ENCODE measurements at places on chromosomes 5 and 9.
A peak's percentile ranks its signal among the peaks of the same experiment; 100 is the strongest.

DNA sequence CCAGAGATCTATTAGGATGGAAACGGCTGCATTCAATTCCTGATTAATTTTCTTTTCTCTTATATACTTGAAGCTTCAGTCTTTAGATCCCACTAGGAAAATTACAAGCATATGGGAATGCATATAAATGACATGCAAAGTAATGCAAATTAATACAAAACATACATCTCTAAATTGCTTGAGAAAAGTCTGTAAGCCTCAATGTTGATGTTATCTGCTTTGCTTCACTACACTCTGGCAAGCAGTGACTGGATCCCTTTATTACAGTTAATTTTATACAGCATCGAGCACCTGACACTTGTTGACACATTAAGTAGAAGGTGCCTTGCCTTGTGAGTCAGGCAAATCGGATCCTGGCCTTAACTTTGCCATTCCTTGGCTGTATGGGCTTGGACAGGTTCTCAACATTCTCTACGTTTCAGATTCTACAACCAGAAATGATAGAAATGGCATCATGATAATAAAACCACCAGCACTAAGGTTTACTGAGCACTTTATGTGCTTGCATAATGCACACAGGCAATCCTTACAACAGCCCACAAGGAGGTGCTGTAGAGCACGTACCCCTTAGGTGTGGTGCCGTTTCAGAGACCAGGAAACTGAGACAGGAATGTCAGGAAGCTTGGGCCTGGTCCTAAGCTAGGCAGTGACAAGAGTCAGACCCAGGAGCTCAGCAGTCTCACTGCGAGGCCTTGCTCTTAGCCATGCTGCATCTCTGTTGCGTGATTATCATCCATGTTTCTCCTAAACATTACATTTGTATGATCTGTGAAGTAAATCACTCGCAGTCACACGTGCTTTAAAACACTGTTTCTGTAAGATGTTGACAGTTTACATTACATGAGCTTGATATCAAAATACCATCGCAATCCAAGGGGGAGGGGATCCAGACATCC is 2.7 kb downstream of the GCNT4 start:
- peak; percentile 67 for DNase-seq

GRCh38 chr5:58751222-58751837 is 168.5 kb downstream of the RAB3C start:
- no peak for DNase-seq

DNA sequence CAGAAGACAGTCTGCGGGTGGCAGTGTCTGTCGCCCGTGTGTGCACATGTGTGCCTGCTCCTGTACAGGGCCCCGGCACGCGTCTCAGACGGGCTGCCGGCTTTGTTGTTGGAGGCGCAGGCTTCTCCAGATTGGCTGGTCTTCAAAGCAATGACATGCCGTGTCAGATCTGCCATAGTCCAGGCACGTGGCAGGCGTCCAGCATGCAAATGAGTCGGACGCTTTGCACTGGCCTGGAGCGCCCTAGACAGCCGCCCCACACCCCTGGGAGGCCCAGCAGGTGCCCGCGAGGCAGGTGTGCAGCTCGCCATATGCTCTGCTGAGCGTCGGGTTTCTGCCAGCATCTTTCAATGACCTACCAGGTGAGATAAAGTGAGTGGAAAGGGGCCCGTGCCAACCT is 71.5 kb downstream of the GADD45G start:
- DNase-seq = peak; percentile 68

DNA sequence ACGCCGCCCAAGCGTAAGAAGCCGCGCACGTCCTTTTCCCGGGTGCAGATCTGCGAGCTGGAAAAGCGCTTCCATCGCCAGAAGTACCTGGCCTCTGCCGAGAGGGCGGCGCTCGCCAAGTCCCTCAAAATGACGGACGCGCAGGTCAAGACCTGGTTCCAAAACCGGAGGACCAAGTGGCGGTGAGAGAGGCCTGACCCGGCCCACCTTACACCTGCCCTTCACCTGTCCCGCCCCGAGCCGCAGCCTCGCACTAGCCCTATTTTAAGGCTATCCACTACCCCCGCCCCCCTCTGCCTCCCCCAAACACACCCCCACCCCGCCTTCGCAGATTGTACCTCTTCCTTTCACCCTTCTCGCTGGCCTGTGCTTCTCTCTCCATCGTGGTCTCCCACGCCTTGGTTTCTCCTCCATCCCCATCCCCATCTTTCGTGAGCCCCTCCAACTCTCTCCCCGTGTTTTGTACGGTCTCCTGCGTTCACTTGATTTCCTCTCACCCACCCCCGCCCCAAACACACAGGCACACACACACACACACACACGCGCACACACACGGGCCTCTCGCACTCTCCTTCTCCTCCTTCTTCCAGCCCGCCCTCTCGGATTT is 1.3 kb downstream of the TLX3 start:
- DNase-seq = no peak

DNA sequence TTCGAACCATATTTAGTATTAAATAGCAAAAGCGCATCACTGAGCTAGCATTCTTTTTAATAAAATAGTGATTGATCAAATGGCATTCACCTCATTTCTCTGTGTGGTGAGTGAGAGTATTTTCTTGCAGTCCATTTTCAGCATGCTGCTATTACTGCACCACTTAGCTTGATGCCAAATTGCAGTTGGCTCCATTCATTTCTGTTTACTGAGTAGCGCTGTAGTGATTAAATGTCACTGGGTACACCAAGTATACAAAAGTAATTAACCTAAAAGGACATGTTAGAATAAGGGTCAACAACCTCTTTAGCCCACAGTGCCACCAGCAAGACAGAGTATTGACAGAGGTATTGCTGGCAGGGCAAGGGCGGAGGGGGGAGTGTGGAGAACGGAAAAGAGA is 122.0 kb downstream of the TLE4 start:
- no peak for DNase-seq

GRCh38 chr9:3783156-3783555 is 257.4 kb upstream of the RFX3 start:
- no peak for DNase-seq

DNA sequence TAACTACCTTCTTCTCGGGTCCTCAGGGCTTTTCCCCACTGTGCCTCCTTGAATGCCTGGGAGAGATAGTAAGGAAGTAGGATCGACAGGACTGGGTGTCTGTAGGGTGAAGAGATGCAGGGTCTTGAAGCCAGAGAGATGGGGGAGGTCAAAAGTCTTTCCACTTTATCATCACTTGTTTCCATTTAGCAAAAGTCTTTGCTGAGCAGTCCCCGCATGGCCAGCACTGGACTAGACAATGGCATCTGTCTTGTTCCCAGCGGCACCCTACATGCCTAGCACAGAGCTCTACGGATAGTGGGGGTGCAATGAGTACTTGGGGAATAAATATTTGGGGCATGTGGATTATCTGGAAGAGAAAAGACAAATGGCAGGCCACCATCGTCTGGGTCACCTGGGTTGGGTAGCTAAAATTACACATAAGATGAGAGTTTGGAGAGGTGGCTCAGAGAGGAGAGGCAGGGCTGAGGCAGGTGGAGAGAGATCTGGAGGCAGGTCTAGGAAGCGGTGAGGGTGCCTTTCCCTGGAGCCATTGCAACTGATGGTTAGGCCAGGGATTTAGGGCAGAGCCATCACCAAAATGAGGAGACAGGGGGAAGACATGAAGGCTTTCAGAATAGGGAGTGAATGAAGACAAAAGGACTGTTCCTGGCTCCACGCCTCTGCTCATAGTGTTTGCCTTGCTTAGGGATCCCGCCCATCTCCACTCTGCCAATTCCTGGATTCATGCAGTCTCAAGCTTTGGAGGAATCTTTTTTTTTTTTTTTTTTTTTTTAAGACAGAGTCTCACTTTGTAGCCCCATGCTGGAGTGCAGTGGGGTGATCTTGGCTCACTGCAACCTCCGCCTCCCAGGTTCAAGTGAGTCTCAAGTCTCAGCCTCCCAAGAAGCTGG is 250.8 kb upstream of the KLF4 start:
- DNase-seq = no peak

DNA sequence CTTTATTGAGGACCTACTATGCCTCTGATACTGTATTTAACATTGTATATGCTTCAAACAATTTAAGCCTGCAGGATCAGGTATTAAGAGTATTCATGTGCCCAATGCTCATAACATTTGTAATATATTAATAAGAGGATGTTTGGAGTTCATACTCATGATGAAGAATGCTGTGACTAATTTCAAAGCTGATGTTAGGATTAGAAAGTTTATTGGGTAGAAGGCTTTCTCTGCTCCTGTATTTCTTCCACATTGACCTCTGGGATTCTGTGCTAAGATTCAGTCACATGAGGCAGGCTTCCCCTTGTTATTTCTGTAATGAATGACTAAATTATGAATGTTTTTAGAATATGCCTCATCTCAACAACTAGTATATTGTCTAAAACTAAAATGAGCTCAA is 456.4 kb downstream of the NFIB start:
- DNase-seq = no peak

DNA sequence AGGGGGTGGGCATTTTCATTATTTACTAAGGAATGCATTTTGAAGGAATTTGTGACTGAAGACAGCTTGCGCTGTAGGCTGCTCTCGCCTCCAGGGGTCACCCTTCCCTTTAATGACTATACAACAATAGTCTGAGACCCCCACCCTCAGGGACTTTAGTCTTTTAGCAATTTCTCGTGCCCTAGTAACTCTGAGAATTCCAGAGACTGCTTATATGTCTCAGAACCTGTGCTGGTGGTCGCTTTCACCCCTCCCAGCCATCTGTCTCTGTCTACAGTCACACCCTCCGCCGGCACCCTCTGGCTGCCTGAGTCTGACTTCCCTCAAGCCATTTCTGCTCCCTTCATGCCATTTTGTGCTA is 671.4 kb downstream of the NR2F1-AS1 start:
- DNase-seq = no peak

DNA sequence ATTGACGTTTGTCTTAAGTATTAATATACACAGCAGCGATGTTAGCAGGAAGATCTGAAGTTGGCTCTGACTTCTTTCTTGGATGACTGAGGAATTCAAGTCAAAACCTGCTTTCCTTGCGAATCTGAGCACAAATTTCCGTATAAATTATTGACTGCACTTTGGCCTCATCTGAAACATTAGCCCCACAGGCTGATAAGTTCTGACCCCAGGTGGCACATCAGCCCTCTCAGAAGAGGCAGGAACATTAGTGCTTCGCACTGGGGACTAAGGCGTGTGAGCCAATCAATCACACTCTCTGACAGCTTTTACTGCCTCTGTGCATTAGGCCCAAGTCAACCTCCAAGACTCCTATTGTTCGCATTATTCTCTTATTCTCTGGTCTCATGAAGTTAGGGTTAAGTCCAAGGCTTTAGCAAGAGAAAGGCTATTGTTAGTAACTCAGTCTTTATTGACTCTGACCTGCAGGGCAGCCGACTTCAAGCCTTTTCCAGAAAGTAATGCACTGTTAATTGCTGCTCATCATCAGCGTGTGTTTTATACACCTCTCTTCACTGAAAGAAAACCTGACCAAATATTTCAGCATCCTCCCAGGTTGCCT is 84.2 kb downstream of the ZNF608 start:
- DNase-seq = peak; percentile 79

DNA sequence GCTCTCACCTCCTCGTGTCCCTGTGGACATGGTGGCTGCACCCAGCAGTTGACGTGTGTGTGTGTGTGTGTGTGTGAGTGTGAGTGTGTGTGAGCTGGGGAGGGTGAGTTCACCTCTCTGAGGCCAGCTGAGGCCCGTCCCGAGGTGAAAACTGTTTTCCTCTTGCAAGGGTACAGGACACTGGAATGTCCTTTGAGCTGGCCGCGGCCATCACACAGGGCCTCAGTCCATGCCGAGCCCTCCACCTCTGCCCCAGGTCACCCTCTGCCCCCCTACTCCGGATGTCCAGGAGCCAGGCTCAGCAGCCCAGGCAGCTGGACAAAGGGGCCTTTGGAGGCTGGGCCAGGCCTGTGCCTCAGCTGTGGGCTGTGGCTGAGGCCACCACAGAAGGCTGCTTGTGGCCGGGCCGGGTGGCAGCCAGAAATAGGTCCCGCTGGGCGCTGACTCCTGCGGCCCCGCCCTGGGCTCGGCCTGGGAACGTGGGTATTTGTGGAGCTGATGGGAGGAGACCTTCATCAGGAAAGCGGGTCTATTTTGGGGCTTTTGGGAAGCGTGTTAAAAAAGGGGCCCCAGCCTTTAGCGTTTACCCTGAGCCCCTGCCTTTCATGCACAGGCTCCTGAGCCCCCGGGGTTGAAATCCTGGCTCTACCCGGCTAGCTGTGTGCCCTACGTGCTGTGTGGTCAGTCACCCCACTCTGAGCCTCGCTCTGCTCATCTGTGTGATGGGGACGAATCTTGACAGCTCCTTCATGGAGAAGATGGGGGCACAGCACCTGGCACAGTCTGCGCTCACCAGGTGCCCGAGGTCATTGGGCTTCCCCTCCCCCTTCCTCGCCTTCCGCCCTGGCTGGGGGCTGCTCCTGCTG is 75.1 kb upstream of the IER5L start:
- DNase-seq = no peak

DNA sequence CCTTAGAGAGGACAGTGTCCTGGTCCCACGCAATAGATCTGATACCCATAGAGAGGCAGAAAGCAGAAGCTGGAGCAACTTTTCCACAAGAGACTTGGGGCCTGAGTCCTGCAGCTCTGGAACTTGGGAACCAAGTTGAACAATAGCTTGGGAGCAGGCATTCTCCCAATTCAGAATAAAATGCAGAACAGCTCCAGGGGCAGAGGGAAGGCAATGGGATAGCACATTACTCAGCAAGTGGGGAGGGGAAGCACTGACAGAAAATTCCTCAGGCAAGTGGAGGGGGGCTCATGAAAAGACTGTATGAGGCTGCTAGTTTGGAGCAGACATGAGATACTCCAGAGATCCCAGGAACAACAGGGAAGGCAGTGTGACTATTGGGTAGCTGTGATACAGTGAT is 513.6 kb downstream of the HINT1 start:
- DNase-seq = no peak

DNA sequence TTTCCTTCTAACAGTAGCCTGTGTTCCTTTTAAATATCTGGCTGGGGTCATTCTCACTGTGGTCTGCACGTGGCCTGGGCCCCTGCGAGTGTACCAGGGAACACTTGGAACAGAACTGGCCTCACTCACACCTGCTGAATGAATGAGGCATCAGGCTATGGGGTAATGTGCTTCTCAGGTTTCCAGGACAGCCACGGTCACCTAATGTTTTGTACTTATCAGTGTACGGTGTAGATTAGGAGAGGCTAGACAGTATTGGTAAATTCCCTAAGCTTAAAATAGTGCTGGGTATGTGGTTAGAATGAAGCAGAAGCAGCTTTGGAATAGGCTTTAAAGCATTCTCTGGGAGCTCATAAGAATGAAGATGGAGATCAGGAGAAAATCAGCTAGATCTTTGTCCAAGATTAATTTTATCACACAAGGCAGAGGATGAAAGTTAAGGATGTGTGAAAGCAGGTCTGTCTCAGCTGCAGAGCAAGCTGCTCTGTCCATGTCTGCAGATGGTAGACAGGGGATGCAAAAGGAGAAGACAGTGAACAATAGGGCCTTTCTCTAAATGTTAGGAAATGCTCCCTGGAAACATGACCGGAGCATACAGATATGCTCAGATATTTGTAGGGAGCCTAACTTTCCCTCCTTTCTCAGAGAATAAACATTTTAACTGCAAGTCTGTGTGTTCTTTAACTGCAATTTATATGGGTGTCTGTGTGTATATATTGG is 267.5 kb downstream of the NR3C1 start:
- peak; percentile 28 for DNase-seq

- no peak for DNase-seq
Observed at GRCh38 chr9:108469654-108470053, 386.1 kb downstream of the ACTL7B start.
